Gastroesophageal sphincter (tissue), 4 donors: ENCODE measurements at places on chromosomes 1 and 21. TPM values are rescaled to one million over a fixed set of nuclear protein-coding genes. Genes with fewer than 3 reads are reported as not detected.

Gene C1orf210
- total RNA-seq: 0.27 TPM

GRCh38 chr21:29084372-29084771 lies 10.9 kb upstream of the CCT8 start:
- no peak for ATAC-seq

DNA sequence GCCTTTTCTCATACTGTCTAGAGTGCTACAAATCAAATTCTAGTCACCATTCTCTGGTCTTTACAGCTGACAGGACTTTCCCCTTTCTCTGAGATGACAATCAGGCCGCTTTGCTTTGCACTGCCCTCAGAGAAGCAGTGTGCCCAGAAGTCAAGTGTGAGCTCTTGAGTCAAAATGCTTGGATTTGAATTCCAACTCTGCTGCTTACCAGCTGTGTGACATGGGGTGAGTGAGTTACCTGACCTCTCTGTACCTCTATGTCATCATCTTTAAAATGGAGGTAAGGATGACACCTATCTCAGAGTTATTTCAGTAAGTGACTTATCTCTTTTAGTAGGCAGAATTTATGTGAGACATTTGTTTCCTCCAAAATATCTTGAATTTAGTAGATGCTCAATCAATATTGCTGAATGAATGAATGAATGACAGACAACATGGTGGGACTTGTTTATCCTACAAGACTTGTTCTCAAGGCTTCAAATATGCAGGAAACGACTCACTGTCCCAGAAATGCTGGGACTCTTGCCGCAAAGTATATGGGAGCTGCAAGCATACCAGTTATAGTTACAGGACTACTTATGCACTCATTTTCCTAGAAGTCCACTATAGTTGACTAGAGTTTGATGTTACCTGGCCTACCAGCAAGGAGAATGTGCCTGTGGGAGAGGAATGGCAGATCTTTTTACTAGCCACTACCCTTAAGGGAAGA lies 38.1 kb upstream of the A3GALT2 start:
- no peak for ATAC-seq

Gene TMEM50A
- 82.6 TPM for total RNA-seq

DNA sequence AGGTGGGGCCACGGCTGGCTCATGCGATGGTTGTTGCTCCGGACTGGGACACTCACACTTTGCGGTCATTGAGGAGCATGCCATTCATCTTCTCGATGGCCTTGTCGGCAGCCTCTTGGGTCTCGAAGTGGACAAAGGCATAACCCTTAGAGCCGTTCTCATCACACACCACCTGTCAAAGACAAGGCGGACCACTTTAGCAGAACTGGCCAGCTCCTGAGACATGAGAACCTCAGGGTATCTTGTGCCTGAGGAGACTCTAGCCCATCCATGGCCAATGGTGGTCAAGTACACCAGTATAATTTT lies 5.5 kb downstream of the PABPC4 start:
- no peak for ATAC-seq

- ATAC-seq: no peak
Observed at GRCh38 chr1:3743421-3743820, 8.8 kb upstream of the CCDC27 start.

Gene RPS6KA1
- 4.5 TPM for total RNA-seq

- no peak for ATAC-seq
Observed at GRCh38 chr1:14371771-14372497, 226.6 kb upstream of the KAZN start.

Gene FNDC10
- total RNA-seq: not detected

- no peak for ATAC-seq
Observed at GRCh38 chr1:6426277-6426971, 1.8 kb downstream of the ESPN start.
